ENCODE measurements at places on chromosomes 6 and 20.

DNA sequence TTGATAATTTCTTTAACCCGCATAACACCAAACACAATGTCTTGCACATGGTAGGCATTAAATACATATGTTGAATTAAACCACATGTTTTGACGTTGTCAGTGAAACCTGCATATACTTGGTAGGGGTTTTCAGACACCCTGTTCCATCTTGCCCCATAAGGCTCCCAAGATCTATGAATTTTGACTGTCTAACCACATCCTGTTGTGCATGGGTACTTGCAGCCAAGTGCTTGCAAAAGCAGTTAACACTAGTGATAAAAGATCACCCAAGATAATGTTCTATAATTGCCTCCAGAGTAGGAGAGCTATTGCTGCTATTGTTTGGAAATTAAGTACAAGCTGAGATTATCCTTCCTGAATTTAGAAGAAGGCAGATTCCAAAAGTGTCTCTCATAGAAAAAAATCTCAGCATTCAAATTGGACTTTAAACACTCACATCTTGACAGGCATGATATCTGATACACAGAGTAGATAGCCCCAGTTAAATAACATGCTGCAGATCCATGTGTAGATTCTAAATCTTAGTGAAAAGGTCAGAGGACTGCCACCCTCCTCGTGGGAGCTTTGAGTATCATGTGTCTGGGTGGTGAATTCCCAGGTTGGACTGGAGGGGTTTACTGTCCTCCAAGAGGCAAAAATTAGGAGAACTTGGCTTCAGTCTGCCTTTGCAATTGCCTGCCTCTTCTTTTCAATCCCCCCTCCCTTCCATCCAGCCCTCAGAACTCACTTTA lies 25.8 kb upstream of the CCN6 start:
- DNase-seq: no peak

DNA sequence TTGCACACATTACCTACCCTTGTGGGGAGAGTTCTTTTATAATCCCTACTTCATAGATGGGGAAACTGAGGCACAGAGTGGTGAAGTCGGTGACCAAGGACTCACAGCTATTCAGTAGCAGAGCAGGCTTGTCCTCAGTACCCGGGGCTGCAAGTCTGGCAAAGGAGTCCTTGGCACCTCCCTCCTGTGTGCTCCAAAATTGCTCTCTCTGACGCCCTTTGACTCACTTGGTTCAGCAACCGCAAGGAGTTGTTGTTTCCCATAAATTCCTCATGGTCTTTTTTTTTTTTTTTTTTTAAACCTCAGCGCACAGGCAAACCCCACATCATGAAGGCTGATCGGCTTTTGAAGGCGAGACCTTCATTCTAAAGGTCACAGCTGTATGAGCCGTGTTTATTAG lies 143.2 kb downstream of the CEBPB start:
- no peak for DNase-seq

- no peak for DNase-seq
Measured at GRCh38 chr6:35581633-35582032, 68.9 kb upstream of the TULP1 start.

DNA sequence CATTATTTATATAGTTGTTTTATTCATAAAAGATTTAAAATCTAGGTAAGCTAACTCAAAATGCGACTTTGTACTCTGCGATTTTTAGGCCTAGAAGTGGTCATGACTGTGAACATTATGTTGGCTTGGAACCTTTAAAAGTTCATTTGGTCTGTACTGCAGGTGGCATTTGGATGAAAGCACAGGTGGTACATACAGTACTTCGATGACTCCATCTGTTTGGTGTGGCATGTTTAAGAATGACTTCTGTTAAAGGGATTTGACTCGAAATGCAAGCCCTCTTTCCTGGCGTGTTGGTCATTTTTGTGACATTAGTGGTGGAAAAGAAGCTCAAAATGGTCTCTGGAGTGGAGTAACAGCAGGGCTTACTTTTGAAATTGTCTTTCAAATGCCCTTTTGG lies 118.1 kb downstream of the UST start:
- no peak for DNase-seq

DNA sequence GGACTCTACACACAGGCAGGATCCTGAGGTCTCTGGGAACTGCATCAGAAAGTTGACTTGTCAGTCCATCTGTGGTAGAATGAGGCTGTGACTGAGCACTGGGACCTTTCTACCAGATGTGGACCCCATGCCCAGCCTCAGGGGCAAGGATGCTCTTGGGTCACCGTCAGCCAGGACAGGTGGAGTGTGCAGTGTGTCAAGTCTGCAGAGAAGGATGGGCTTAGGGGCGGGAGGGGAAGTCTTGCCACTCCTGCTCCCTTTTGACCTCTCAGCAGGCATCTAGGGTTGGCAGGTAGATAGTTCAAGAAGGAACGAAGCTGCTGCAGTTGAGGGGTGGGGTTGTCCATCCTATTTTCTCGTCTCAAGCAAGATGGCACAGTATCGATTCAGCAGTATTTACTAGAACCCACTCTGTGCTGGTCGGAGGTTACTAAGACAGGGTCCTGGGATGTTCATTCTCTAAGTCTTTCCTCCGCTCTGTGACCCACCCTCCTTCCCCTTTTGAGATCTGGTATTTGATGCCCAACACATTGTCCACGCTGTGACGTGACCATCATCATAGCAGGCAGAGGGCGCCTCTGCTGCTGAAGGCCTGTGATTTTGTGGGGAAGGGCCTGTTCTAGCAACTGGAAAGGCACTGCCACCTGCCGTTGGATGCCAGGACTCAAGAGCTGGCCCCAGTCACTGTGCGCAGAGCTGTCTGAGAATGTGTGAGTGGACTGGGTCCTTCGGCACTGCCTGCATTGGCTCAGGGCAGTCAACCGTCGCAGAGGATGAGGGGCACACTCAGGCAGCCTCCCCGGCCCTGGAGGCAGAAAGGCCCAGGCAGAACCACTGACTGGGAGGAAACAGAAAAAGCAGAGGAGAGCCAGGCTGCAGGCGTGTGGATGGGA lies 23.2 kb downstream of the RBCK1 start:
- no peak for DNase-seq

- DNase-seq: no peak
Measured at GRCh38 chr20:54251096-54251495, 43.2 kb downstream of the PFDN4 start.

GRCh38 chr20:23279836-23280235 lies 70.8 kb upstream of the NXT1 start:
- no peak for DNase-seq

DNA sequence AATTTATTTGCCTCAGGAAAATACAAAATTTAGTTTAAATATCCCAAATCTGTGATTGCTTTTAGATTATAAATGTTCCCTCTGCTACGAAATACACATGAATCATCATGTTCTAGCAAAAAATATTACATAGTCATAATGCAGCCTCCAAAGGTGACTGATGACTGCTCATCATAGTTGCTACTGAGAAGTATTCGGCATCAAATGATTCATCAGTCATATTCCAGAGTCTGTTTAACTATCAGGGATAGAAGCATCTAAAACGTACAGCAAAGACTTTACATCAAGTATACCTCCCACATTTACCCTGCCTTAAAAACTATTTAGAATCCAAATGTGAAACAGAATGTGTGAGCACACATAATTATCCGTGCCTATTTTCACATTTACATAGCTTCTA lies 626.0 kb downstream of the CDH26 start:
- no peak for DNase-seq

DNA sequence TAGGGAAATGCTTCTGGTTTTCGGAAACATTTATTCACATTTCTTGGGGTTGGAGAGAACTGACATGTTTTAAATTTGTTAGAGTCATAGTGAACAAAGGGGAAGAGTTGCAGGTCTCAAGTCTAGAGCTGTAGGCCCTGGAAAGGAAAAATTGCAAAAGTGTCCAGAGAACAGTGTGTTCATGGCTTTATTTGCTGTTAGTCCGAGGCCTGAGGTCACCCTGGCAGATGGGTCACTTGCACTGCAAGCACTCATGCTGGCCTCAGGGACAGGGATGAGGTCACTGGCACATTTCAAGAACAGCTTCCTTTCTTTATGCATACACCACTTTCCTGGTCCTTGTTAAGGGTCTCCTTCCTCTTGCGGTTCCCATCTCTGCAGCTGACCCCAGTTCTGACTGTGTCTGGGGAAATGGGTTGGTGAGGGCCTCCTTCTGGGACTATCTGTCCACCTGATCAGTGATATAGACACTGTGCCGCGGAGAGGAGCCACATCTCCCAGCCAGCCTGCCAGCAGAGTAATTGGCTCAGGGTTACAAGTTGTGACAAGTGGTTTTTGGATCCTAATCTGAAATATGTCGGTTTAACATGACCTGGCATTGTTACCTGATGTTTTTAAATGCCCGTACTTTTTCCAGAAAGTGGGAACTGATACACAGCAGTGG lies 194.0 kb downstream of the EYA4 start:
- no peak for DNase-seq

- DNase-seq: no peak
Measured at GRCh38 chr20:4817230-4817671, 95.5 kb downstream of the PRND start.

- no peak for DNase-seq
Measured at GRCh38 chr6:145008715-145009114, 723.6 kb downstream of the UTRN start.

- DNase-seq: no peak
Measured at GRCh38 chr6:157955675-157956074, 26.0 kb upstream of the SYNJ2 start.

GRCh38 chr20:21944227-21944626 lies 238.8 kb downstream of the PAX1 start:
- no peak for DNase-seq
